Camera-type eye (tissue), 1 donor: ENCODE measurements at places on chromosomes 7 and 10. TPM values are rescaled to one million over a fixed set of nuclear protein-coding genes. Genes with fewer than 3 reads are reported as not detected.

The SRGN gene
- total RNA-seq = 55.0 TPM

The OR6B1 gene
- not detected for total RNA-seq

The NKX1-2 gene
- total RNA-seq = not detected

The PTPRZ1 gene
- total RNA-seq = 221 TPM

The HOXA7 gene
- not detected for total RNA-seq

The C10orf62 gene
- not detected for total RNA-seq

The NPSR1 gene
- total RNA-seq = 0.99 TPM

The PKD2L1 gene
- total RNA-seq = 0.16 TPM

The SPDYE2 gene
- total RNA-seq = 0.27 TPM

The MSMB gene
- not detected for total RNA-seq

The LBX1 gene
- total RNA-seq = not detected

The HABP2 gene
- total RNA-seq = not detected
